ENCODE measurements at places on chromosomes 12 and 14. TPM values are rescaled to one million over a fixed set of nuclear protein-coding genes. Genes with fewer than 3 reads are reported as not detected.

LIN7A gene
- total RNA-seq, result 5.9 TPM

ANO2 gene
- total RNA-seq, result 0.63 TPM

SCN8A gene
- 3.9 TPM for total RNA-seq

TSPAN8 gene
- total RNA-seq, result not detected

PAWR gene
- 94.0 TPM for total RNA-seq

PPM1H gene
- 2.9 TPM for total RNA-seq

HOXC9 gene
- total RNA-seq, result not detected

PIWIL1 gene
- not detected for total RNA-seq

TTC9 gene
- 2.0 TPM for total RNA-seq

FAM181A gene
- not detected for total RNA-seq

SSTR1 gene
- total RNA-seq, result not detected

HOXC11 gene
- total RNA-seq, result not detected

Measured in cardiac muscle cell (in vitro differentiated cells and primary cell).